Smooth muscle cell of bladder (primary cell): ENCODE measurements at places on chromosomes 16 and 17. TPM values are rescaled to one million over a fixed set of nuclear protein-coding genes. Genes with fewer than 3 reads are reported as not detected.

The ATP2C2 gene
- total RNA-seq, result under 0.01 TPM in 1 of 2 replicates, not detected in the other

The PLEKHG4 gene
- total RNA-seq, result 5.6 and 7.7 TPM in 2 replicates

The ANKRD40CL gene
- total RNA-seq, result not detected in 2 replicates

The AOC2 gene
- total RNA-seq, result 0.28 and 0.37 TPM in 2 replicates

The DDX42 gene
- total RNA-seq, result 45.1 and 62.3 TPM in 2 replicates

The RAC3 gene
- total RNA-seq, result 5.7 and 10.6 TPM in 2 replicates

The DHODH gene
- total RNA-seq, result 2.4 and 3.7 TPM in 2 replicates

The SEC14L5 gene
- 0.09 and 0.28 TPM in 2 replicates for total RNA-seq

The SAMD14 gene
- 1.4 and 1.9 TPM in 2 replicates for total RNA-seq

The CACNG4 gene
- not detected in 2 replicates for total RNA-seq

The CLEC19A gene
- total RNA-seq, result not detected in 2 replicates

The CCL7 gene
- 1.0 and 3.4 TPM in 2 replicates for total RNA-seq

The DCXR gene
- 44.4 and 57.6 TPM in 2 replicates for total RNA-seq

The IGF2BP1 gene
- 0.14 and 1.1 TPM in 2 replicates for total RNA-seq

The SLC22A31 gene
- 0.28 and 1.0 TPM in 2 replicates for total RNA-seq

The KRT36 gene
- total RNA-seq, result not detected in 2 replicates

The EEF2K gene
- total RNA-seq, result 14.2 and 16.9 TPM in 2 replicates

The PDE6G gene
- total RNA-seq, result 0.65 TPM in 1 of 2 replicates, not detected in the other

The GPRC5C gene
- total RNA-seq, result 10.7 and 10.9 TPM in 2 replicates

The C1QL1 gene
- total RNA-seq, result 0.18 and 0.28 TPM in 2 replicates

The KRT14 gene
- 0.14 and 0.18 TPM in 2 replicates for total RNA-seq

The ZNF597 gene
- 1.3 and 1.4 TPM in 2 replicates for total RNA-seq

The CHAD gene
- total RNA-seq, result not detected in 2 replicates

The ZNF771 gene
- 9.8 and 10.5 TPM in 2 replicates for total RNA-seq

The SPATA32 gene
- total RNA-seq, result 0.09 and 0.14 TPM in 2 replicates

The VAMP2 gene
- total RNA-seq, result 3.5 and 3.7 TPM in 2 replicates

The MYH2 gene
- total RNA-seq, result under 0.01 and 0.46 TPM in 2 replicates

The CPNE7 gene
- total RNA-seq, result 3.6 and 4.0 TPM in 2 replicates

The KCNJ18 gene
- total RNA-seq, result not detected in 2 replicates

The PRCD gene
- total RNA-seq, result 7.8 and 11.1 TPM in 2 replicates

The SOX15 gene
- 0.14 and 0.18 TPM in 2 replicates for total RNA-seq

The TTYH2 gene
- 2.4 and 2.9 TPM in 2 replicates for total RNA-seq

The XAF1 gene
- total RNA-seq, result 20.3 and 40.0 TPM in 2 replicates

The OR1A1 gene
- total RNA-seq, result not detected in 2 replicates

The COQ7 gene
- total RNA-seq, result 17.4 and 21.1 TPM in 2 replicates

The NPW gene
- 0.18 and 0.43 TPM in 2 replicates for total RNA-seq

The CLDN7 gene
- total RNA-seq, result 1.3 and 1.6 TPM in 2 replicates

The C17orf67 gene
- 0.71 and 0.74 TPM in 2 replicates for total RNA-seq

The SYNGR3 gene
- 2.4 and 3.3 TPM in 2 replicates for total RNA-seq

The DNAI2 gene
- total RNA-seq, result not detected in 2 replicates

The ABCC6 gene
- total RNA-seq, result 0.83 and 2.3 TPM in 2 replicates

The RAB37 gene
- total RNA-seq, result 0.09 and 0.43 TPM in 2 replicates

The OSGIN1 gene
- total RNA-seq, result 1.7 and 2.5 TPM in 2 replicates

The EPX gene
- total RNA-seq, result not detected in 2 replicates

The TAOK1 gene
- 49.2 and 49.6 TPM in 2 replicates for total RNA-seq

The ABCA10 gene
- total RNA-seq, result 2.2 and 2.4 TPM in 2 replicates

The TSNAXIP1 gene
- 0.57 and 1.2 TPM in 2 replicates for total RNA-seq

The DHRS7C gene
- total RNA-seq, result not detected in 2 replicates

The SLFN14 gene
- not detected in 2 replicates for total RNA-seq

The KRT222 gene
- total RNA-seq, result 0.09 TPM in 1 of 2 replicates, not detected in the other

The TSPOAP1 gene
- 0.43 and 0.65 TPM in 2 replicates for total RNA-seq
